ENCODE measurements at places on chromosomes 5 and 9.
A peak's percentile ranks its signal among the peaks of the same experiment; 100 is the strongest.

DNA sequence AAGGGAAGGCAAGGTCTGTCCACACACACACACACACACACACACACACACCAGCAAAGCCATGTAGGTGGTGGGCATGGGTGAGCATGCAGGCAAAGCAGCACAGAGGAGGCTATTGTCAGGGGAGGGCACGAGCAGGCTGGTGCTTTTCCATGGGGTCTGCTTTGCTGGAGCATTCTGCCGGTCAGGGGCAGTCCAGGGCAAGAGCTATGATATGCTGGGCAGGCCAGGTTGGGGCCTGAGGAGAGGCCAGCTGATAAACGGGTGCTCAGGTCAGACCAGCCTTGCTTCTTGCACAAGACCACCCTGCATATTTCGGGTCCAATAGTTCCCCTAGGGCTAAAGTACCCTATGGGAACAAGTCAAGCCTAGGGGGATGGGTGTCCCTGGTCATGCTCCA, 253.9 kb upstream of the DMAC1 start:
- no peak for DNase-seq

DNA sequence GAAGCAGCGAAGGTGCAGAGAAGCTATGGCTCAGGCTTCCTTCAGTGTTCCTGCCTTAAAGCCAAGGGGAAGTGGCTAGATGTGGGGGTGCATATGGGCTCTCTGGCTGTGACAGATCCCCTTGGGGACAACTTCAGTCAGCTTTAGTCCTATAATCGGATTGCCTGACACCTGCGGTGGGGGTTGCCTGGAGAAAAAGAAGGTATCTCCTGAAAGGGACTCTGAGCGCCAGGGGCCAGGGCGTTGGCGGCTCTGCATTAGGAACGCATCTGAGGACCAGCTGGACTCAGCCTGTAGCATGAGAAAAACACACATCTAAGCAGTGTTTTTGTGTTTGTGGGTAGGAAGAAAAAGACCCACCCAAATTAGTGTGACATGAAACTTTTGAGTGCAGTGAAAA, 84.3 kb upstream of the OTULINL start:
- no peak for DNase-seq

DNA sequence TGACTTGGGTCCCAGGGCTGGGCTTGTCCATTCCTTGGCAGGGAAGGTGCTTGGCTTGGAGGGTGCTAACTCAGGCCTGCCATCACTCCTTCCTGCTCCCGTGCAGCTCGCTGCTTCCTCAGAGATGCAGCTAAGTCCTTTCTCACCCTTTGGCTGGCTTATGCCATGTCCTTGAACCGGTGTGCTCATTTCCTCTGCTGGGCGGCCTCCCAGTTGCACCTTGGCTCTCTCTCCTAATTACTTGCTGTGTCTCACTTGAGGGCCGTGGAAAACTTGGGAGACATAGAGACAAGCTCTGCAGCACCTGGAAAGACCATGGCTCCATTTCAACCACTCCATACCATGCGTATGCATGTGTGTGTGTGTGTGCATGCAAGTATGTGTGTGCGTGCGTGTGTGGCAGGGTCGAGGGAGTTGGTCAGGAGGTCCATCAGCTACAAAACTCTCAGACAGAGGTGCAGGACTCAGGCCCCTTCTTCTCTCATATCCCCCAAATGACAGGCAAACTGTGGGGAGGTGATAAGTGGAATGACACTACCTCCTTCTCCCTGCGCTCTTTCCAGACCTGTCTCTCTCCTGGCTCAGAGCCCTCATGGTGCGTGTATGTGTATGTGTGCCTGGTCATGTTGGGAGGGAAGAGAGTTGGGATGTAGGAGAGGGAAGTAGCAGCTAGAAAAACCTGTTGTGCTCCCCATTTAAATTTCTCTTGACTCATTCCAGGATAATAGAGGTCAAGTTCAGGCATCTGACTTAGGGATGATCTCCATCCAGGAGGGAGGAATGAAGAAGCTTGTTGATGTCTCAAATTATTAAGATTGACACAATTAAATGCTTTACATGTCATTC, 17.6 kb upstream of the MTMR12 start:
- DNase-seq, result no peak

DNA sequence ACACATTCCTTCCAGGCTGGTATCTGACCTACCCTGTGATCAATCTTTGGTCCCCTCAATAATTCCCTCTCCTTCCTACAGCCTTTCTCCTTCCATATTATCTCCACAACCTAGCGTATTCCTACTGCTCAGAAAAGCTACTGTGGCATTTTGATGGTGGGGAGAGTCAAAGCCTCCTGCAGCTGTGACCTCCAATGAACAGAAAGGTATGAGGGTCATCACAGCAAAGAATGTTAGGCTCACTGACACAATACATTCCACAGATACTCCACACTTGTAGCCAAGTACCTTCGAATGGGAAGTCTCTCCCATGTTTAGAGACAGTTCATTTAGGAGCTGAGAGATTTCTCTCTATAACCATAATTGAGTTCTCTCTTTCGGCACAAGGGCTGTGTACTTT, 5.9 kb downstream of the FBN2 start:
- DNase-seq, result no peak

DNA sequence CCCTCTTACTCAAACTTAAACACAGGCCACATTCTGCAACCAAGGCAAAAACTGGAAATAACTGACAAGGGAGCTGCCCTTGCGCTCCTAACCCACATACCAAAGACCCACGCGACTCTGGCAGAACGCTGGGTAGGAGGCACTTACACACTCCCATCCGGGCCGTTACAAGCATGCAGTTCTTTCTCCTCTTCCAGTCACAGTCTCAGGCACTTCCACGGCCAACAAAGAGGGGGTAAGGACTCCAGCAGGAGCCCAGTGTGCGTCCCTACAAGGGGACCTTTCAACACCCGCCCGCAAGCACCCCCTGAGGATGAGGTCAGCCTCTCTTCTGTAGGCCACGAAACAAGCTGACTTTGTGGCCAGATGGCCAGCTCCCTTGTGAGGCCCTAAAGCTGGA, 57.4 kb downstream of the SERINC5 start:
- DNase-seq, result no peak

GRCh38 chr9:110246214-110246613, 10.1 kb downstream of the TXN start:
- DNase-seq, result no peak

DNA sequence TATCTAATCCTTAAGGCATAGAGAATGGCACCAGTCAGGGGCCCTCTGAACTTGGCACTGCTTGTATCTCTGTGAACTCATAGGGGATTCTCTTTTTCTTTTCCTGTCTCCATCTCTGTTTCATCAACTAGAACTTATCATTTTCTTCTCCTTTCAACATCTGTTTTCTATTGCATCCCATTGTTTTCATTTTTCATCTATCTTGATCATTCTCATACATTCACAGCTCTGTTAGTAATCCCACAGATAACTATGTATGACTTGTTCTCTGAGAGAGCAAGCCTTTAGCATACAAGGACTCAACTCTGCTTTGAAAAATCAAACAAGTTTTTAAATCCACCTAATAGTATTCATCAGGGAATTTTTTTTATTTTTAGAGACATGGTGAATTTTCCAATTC, 264.3 kb downstream of the ARRDC3 start:
- DNase-seq, result no peak

DNA sequence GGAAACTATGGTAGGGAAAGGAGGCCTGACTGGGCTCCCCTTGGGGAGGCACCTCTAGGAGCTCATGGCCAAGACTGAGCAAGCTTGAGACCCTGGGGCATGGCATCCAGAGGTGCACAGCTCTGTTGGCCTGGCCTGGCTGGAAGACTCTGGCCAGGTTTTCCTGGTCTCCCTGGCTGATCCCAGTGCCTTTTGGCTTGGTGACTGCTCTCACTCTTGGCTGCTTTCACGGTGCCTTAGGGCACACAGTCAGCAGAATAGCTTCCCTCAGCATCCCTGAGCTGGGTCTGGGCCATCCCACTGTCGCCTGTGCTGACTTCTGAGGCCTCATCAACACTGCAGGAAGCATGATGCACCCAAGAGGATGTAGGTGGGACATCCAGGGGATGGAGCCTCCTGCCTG, 13.4 kb upstream of the DELE1 start:
- DNase-seq, result peak; percentile 31

DNA sequence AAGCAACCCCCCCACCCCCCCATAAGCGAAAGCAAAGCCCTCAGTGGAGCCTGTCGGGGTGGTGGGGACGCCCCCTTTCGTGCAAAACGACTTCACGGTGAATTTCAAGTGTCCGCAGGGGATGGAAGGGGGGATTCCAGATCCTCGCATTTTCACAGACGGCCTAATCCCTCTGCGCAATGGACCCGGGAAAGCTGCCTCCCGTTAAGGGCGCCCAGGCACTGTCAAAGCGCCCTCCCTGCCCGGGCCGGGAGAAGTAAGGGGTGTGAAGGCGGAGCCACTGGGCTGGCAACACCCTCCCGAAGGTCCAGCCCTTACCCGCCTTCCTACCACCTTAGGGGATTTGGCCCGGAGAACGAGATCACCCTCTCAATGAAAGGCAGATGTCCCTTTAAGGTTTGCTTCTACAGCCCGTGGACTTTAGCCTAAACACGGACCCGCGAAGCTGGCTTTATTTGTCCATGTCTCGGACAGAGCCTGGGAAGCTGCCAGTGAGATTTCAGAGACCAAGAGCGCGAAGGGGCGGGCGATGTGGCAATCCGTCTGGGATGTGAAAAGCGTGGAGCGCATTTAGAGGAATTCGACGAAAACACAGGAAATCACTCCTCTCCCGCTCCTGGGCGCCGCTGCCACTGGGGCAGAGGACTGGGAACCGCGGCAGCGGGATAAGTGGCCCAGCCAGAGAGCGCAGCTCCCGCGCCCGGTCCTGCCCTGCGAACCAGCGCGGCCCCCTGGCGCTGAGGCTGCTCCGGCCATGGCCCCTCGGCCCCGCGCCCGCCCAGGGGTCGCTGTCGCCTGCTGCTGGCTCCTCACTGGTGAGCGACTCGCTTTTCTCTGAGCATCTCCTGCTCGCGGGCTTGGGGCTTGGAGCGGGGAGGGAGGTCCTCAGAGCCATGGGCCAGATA, at the start of the genes ITGA1 and PELO:
ITGA1 (plus strand) TSS at position 317 of the 905 bp plus-strand sequence; CDS start at position 755, 438 bp downstream.
PELO (plus strand) TSS at position 317 of the 905 bp plus-strand sequence. CDS start 12,479 bp downstream, outside the sequence.
- DNase-seq, result peak; percentile 61

- DNase-seq, result no peak
These were observed 378 bp downstream of the DROSHA start for GRCh38 chr5:31531543-31531887.

GRCh38 chr5:177503351-177504085, 6.1 kb downstream of the DOK3 start:
- DNase-seq, result no peak

DNA sequence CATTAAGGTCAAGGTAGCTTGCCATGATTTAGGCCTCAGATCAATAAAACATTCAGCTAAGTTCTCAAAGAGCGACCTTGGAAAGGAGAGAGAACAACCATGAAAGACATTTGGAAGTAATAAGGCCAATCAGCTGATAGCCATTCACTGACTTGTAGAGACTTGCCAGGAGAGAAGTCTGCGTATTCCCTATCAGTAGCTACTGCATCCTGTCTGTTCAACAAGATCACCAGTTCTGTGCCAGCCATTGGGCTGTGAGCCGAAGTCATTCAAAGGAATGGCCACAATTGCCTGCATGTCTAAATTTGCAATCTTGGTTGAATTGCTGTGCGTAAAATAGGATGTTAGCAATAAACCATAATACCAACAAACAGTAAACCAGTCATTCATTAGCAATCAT, 219.8 kb downstream of the FBXL7 start:
- no peak for DNase-seq

- no peak for DNase-seq
These were observed 157.0 kb downstream of the DENND1A start for GRCh38 chr9:123772967-123773366.

DNA sequence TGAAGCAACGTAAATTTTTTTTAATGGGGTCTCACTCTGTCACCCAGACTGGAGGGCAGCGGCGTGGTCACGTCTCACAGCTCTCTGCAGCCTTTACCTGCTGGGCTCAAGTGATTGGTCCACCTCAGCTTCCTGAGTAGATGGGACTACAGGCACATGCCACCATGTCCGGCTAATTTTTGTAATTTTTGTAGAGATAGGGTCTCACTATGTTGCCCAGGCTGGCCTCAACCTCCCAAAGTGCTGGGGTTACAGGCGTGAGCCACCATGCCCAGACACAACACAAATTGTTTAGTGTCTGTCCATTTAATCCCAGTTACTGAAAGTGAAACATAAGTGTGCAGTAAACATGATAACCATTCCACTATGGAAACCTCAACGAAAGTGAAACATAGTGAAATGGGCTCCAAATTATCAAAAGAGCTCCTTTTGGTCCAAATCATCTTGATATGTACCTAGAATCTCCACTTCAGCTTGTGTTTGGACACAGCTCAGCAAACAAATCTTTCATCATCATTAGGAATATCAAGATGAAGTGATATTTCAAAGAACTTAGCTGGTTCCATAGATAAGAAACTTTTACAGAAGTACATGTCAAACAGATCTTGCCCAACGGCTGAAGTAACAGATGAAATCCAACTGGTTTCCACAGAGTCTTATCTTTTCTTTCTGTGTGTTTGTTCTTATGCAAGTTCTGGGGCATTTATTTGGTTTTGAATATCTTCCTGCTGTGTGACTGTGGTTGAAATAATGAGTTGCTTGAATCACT, 41.2 kb upstream of the PLPP1 start:
- DNase-seq, result no peak

- DNase-seq, result no peak
These were observed 3.1 kb downstream of the RASGEF1C start for GRCh38 chr5:180205916-180206315.

DNA sequence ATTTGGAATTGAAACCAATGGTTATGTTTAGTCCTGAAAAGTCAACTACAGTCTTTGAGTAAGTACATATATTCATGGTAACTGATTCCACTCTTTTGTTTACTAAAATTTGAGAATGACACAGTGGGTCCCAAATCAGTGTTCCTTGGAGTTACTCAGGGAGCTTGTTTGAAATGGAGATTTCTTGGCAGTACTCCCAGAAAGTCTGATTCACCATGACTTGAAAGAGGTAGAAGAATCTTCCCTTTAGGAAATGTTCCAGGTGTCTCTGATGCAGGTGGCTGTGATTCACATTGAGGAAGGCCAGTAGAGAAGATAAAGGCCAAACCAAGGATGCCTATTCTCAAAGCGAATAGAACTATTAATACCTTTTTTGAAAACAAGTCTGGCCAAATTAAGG, 1078.3 kb downstream of the CDH12 start:
- no peak for DNase-seq

Data from GOT3 (cell line).